ENCODE measurements at places on chromosomes 6 and 20.

DNA sequence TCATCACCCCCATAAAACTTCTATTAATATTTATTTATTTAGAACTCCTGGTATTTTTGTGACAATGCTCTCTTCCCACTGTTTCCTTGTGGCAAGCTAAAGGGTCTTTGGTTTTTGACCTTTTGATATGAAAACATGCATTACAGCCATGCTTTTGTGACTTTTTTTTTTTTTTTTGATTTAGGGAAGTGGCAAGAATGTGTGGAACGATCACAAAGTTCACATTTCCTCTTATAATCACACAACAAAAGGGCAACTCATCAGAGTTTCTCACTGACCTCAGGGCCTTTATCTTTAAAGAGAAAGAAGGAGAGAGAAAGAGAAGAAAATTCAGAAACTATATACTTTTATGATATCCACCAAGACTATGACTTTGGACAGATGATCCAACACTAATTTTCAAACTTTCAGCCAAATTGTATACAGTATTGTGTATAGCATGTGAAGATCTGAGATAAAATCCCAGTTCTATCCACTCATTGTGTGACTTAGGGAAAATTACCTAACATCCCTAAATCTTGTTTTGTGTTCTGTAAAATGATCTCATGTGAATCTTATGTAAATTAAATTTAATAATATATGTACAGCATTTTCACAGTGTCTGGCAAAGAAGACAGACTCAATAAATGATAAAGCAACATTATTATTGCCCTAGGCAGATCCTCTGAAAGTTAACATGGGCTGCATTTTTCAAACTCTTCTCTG is 106.8 kb upstream of the MARCKS start:
- no peak for DNase-seq

GRCh38 chr6:146948790-146949342 is 255.4 kb upstream of the STXBP5 start:
- no peak for DNase-seq

- DNase-seq: no peak
Measured at GRCh38 chr20:63819224-63819921, 11.7 kb downstream of the ZBTB46 start.

DNA sequence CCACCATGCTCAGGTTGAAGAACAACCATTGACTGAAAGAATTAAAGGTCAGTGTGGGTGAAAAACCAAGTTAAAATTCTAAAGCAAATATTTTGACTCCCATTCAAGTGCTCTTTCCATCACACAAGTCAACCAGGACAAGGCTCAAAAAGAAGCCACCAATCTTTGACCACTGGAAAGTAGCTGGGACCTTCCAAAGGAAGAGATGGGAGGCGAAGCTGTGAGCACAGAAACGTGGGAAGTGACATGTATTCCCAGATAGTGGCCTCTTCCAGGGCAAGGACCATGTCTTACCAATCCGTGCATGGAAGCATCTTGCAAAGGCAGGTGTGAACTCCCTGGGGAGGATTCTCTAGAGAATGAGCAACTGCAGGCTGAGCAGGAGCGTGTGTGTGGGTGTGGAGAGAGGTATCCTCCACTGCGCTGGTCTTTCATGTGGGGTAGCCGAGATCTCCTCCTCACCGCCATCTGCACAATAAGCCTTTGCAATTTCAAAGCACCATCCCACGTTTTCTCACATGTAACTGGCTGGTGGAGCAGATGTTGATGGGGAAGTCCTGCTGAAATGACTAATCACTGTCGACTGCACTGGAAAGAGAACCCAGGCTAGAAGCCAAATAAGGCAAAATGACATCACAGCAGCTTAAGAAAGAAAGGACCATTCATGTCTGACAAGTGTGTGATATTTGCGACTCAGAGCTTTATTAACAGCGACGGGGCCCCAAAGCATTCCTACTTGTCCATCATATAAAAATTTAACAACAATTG is 189.4 kb upstream of the RREB1 start:
- DNase-seq: peak; percentile 26

DNA sequence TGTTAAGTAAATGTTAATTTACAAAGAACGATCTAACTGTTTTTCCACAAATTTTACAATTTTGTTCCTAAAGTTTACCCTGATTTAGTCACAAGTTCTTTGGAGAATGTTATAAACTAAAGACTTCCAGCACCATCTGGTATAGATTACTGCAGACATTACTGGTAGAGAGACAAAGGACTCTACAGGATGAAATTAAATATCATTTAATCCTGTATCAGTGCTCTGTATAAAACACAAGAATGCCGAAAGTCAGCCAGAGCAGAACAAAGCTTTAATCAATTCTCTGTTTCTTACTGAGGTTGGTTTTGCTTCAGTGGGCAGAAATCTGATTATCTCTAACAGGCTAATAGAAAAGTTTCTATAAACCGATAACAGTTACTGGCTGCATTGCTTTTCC is 763.6 kb downstream of the TENT5A start:
- no peak for DNase-seq

- DNase-seq: no peak
Measured at GRCh38 chr6:97138581-97138980, 144.4 kb downstream of the MMS22L start.

GRCh38 chr6:44158770-44159228 is at the start of gene CAPN11:
TSS of gene CAPN11 (plus strand) at chr6:44158820. CDS start at chr6:44158849, 29 bp downstream.
- DNase-seq: no peak

DNA sequence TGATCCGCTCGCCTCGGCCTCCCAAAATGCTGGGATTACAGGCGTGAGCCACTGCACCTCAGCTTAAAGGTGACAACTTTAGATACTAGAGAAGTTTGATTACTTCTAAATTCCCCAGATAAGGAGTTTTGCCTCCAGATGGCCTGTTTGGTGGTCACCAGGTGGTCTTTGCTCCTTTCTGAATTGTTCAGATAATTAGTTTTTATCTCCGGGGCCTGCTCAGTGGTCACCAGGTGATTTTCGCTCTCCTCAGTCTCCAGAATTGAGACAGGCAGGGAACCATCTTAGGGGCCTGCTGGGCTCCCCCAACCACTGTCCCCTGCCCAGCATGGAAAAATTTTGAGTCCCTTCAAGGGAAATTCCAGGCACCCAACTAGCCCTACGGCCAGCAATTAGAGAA is 62.6 kb downstream of the GPR6 start:
- no peak for DNase-seq

GRCh38 chr6:11711984-11712711 is 66.5 kb downstream of the ADTRP start:
- DNase-seq: no peak

- no peak for DNase-seq
Measured at GRCh38 chr20:44800391-44801046, 9.8 kb downstream of the RIMS4 start.

- no peak for DNase-seq
Measured at GRCh38 chr6:167658106-167658505, 168.6 kb upstream of the AFDN start.

- no peak for DNase-seq
Measured at GRCh38 chr6:33452496-33452895, 1.9 kb upstream of the ZBTB9 start.

- no peak for DNase-seq
Measured at GRCh38 chr20:64247970-64248841, 7.3 kb upstream of the PCMTD2 start.

DNA sequence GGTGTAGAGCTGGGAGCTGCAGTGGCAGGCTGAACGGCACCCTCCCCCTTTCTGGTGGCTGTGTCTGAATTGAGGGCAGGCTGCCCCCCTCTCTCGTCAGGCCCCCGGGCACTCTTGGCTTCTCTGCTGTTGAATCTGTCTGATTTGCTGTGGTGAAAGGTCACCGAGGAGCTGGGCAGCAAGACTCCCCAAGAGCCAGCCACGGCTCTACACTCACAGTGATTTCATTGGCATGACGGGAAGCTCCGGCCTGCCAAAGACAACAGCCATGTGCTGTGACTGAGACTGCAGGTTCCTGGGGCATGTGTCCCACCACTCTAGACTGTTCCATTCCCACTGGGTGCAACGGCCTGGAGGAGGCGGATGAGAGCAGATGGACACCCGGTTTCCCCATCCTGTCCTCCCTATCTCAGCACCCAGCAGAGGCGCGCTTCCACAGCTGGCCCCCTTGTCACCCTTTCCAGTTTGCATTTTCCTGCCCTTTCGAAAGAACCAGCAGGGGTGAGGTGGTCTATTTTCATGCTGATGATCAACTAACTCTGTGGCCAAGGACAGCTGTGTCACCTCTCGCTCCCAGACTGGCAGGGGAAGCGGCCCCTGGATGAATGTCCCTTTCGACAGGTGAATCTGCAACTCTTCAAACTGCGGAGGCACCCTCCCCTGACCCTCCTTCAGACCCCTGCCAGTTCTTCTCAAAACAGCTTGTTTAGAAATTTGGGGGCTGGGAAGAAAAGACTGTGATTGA is 2.2 kb downstream of the APCDD1L start:
- no peak for DNase-seq

GRCh38 chr6:119896806-119897205 is 547.2 kb upstream of the MAN1A1 start:
- no peak for DNase-seq

GRCh38 chr20:41746635-41747034 is 128.5 kb upstream of the CHD6 start:
- DNase-seq: no peak

DNA sequence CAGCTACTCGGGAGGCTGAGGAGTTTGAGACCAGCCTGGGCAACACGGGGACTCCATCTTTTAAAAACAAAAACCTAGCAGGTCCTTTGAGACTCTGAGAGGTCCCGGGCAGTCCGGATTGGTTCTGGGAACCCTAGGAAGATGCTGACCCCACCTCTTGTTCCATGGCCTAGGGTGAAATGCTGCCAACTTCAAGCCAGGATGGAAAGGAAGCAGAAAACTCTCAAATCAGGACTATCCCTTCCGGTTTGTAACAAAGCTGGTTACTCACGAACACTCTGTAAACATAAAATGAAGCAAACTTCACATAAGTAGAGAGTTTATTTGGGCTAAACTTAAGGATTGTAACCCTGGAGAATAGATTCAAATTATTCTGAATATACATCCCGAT is 28.0 kb downstream of the CAPN11 start:
- DNase-seq: no peak

GRCh38 chr20:542777-543368 is 717 bp downstream of the CSNK2A1 start:
- DNase-seq: no peak

DNA sequence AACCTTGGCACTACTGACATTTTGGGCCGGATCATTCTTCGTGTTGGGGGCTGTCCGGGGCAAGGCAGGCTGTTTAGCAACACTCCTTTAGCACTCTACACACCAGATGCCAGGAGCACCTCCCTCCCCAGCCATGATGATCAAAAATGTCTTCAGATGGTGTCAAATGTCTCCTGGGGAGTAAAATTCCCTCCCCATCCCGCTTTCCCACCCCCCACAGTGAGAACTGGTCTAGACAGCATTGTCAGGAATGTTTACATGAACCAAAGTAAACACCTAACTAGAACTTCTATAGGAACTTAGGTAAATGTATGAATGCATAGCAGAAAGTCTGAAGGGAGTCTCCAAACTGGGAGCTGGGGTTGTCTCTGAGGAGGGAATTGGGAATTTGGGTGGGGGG is 70.0 kb upstream of the TOP1 start:
- no peak for DNase-seq

GRCh38 chr6:134315189-134315588 is 2.7 kb downstream of the SGK1 start:
- no peak for DNase-seq

DNA sequence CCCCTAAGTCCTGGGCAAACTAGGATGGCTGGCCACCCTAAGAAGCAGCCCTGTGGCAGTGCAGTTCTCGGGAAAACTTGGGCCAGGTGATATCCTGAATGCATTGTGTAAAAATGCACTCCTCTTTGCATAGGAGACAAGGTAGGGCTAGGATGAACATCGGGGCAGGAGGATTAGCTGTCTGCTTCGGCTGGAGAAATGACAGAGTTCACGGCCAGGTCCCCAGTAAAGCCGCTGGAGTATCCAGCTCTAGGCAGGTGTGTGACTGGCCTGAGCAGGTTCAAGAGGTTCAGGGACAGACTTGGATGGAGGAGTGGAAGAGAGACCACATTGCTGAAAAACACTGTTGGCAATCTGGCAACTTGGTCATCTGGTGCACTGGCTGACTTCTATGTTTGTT is 26.4 kb downstream of the DTD1 start:
- DNase-seq: no peak

GRCh38 chr6:108156180-108156937 is 9.5 kb upstream of the NR2E1 start:
- DNase-seq: no peak

GRCh38 chr6:113598786-113599185 is 258.4 kb upstream of the MARCKS start:
- no peak for DNase-seq

- DNase-seq: no peak
Measured at GRCh38 chr6:75135450-75135849, 70.4 kb downstream of the COL12A1 start.

DNA sequence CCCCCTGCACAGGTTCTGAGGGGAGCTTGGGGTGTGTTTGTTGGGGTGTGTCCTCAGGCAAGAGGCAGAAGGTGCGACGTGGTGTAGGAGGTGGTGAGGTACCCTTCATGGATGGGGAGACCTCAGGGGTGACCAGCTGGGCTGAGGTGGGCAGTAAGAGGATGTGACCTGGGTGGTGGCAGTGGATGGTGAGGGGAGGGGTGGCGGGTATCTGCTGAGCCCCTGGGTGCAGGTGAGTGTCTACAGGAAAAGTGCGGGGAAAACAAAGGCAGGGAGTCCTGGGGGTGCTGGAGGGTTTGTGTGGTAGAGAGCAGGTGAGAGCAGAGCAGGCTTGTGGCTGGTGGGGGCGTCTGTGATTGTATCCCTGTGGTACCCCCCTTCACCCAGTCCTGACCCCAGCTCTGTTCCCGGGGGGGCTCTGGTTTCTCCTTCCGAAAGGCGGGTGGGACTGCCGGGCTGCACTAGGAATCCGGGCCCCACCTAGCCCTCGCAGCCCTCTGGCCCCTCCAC is 631 bp downstream of the RAET1L start:
- no peak for DNase-seq

- DNase-seq: peak; percentile 30
Measured at GRCh38 chr6:47200536-47201334, 109.0 kb downstream of the TNFRSF21 start.

- DNase-seq: no peak
Measured at GRCh38 chr20:432677-433299, 24.7 kb downstream of the RBCK1 start.

GRCh38 chr6:115613488-115613887 is 447.2 kb downstream of the FRK start:
- no peak for DNase-seq

DNA sequence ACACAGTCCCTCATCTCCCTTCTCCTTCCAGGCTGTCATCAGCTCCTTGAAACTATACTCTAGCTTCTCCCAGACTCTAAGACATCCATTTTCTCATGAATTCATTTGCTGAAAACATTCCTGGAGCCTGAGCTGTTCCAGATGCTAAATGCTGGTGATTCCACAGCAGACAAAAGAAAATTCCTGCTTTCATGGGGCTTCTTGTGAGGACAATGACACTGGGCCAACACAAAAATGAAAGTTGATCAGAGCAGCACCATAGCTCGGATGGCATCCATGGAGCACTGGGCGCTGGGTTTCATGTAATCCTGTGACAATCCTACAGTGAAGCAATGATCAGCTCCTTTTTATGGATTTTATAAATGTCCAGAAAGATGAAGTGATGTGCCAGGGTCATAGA is 47.4 kb upstream of the STX16 start:
- DNase-seq: no peak

GRCh38 chr20:24991897-24992486 is 559 bp downstream of the APMAP start:
- DNase-seq: no peak

Data from Caki2 (cell line).